ENCODE measurements at places on chromosomes 1 and 21. TPM values are rescaled to one million over a fixed set of nuclear protein-coding genes. Genes with fewer than 3 reads are reported as not detected.
A peak's percentile ranks its signal among the peaks of the same experiment; 100 is the strongest.

GRCh38 chr1:5001466-5001865 is 347.1 kb downstream of the AJAP1 start:
- no peak overlapping the region for H3K27ac ChIP-seq
- H3K36me3 ChIP-seq: no peaks in the 10 kb centered on the region
- H3K27me3 ChIP-seq: no peaks in the 10 kb centered on the region

The SYNC gene
- 10.6 TPM for total RNA-seq

GRCh38 chr1:85606414-85606800 is 25.8 kb downstream of the CCN1 start:
- H3K4me1 ChIP-seq: peaks cover 4% of the 10 kb centered on the region
- H3K36me3 ChIP-seq: no peaks in the 10 kb centered on the region
- no peak overlapping the region for H3K4me3 ChIP-seq
- no peak overlapping the region for H3K27ac ChIP-seq
- DNase-seq: no peak
- no peaks in the 10 kb centered on the region for H3K27me3 ChIP-seq

The LCE1B gene
- total RNA-seq: not detected

GRCh38 chr1:93501399-93501798 is 53.5 kb downstream of the FNBP1L start:
- H3K27ac ChIP-seq: no peak overlapping the region
- H3K4me3 ChIP-seq: no peak overlapping the region
- H3K27me3 ChIP-seq: no peaks in the 10 kb centered on the region
- no peak for DNase-seq
- H3K36me3 ChIP-seq: no peaks in the 10 kb centered on the region
- peaks cover 5% of the 10 kb centered on the region for H3K4me1 ChIP-seq

The AMY2B gene
- total RNA-seq: 8.5 TPM

The SELP gene
- 2.6 TPM for total RNA-seq

DNA sequence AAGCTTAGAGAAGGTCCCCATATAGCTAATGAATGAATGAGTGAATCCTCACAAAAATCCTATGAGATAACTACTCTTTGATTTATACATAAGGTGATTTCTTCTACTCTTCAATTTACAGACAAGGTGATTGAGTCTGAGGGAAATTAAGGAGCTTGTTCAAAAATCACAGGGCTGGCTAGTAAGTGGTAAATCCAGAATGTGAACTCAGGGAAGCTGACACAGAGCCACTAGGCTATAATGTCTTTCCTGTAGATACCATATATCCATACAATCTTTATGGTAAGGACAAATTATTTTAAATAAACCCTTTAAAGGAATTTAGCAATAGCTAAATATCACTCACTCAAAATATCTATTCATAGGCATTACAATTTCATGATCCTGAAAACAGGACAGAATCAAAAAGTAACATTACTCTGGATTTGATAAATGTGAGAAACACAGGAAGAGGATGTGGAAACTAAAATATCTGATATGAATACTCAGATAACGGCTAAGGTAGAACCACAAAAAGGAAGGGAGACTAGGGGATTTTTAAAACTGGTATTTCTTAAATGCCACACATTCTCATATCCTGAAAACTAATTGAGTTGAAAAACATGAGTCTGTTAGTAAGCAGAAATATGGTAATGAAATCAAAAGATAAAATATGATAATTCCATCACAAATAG is 108.2 kb downstream of the NBPF12 start:
- no peak for DNase-seq
- no peak overlapping the region for H3K27ac ChIP-seq
- H3K36me3 ChIP-seq: no peaks in the 10 kb centered on the region
- H3K4me1 ChIP-seq: no peaks in the 10 kb centered on the region
- no peaks in the 10 kb centered on the region for H3K27me3 ChIP-seq
- H3K4me3 ChIP-seq: no peak overlapping the region

- peak overlapping the region; percentile 32 for H3K27ac ChIP-seq
- H3K4me1 ChIP-seq: no peaks in the 10 kb centered on the region
- no peak overlapping the region for H3K4me3 ChIP-seq
- no peaks in the 10 kb centered on the region for H3K27me3 ChIP-seq
- no peaks in the 10 kb centered on the region for H3K36me3 ChIP-seq
Measured at GRCh38 chr1:183604038-183604808, 14.0 kb upstream of the NCF2 start.

The NR1I3 gene
- not detected for total RNA-seq

DNA sequence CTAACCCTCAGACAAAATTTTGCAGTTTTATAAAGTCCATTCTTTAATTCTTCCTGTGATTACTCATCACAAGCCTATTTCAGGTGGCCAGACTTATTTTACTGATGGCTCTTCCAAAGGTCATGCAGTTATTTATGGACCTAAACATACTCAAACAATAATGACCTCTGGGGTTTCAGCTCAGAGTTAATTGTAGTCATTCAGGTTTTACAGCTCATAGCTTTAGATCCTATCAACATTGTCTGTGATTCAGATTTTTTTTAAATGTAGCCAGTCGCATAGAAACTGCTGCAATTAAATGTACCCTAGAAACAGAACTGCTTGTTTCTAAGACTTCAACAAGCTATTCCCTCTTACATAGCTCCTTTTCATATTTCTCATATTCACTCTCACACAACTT is 270.8 kb downstream of the COL11A1 start:
- H3K36me3 ChIP-seq: no peaks in the 10 kb centered on the region
- no peak for DNase-seq
- no peaks in the 10 kb centered on the region for H3K27me3 ChIP-seq

DNA sequence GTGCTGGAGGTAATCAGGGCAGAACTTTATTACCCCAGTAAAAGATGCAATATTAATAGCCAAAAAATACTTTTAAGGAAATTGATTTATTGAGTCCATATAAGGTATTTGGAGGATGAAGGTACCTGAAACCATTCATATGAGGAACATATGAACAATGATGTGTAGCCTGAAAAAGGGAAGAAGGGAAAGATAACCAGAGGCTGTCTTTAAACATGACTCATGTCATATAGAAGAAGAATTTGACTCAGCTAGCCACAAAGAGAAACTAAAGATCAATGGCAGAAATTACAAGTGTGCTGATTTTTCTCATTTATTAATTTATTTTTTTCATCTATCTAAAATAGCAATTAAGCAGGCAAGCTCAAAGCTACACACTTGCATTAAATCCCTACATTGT is 136.2 kb upstream of the DUSP10 start:
- H3K27ac ChIP-seq: no peak overlapping the region
- no peaks in the 10 kb centered on the region for H3K4me1 ChIP-seq
- no peaks in the 10 kb centered on the region for H3K27me3 ChIP-seq
- no peak overlapping the region for H3K4me3 ChIP-seq

DNA sequence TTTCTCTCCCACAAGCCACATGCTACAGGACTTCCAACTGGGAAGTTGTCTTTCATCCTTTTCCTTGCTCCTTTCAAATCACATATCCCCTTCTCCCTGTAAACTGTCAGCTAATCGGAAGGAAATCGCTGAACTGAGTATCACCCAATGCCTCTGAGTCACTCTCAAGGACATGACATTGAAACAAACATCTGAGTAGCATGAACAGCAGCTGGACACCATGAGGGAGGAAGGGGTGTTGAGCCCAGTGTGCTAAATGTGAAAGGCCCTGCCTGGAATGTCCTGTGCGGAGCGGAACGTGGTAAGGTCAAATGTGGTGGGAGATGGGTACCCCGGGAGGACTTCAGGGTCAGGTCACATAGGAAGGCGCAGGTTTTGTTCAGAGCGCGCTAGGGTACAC is at the start of gene OR2AJ1:
Gene OR2AJ1, plus strand, starts transcription at position 22 of the 400 bp plus-strand sequence. CDS start 8,880 bp downstream, outside the sequence.
- H3K27ac ChIP-seq: no peak within 1 kb of the TSS
- H3K27me3 ChIP-seq: no peaks in the 10 kb centered on the region
- no peak for DNase-seq
- no peak within 1 kb of the TSS for H3K4me3 ChIP-seq
- no peaks in the 10 kb centered on the region for H3K36me3 ChIP-seq

The NUF2 gene
- total RNA-seq: 6.8 TPM

DNA sequence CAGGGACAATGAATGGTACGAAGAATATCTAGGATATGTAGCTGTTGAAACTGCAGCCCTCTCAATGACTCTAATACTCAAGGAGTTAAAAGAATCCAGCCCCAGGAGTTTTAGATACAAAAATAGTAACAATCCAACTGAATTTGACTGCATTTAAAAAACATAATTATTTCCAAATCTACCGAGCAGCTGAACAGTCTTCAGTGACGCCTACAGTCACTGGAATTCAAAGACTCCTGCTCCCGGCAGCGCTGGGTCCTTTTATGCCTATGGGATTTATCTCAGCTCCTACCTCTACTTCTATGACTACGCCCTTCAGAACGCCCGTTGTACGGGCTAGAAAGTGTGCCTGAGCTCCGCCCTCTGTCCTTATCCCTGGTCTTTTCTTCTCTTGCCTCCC is 55.7 kb downstream of the WARS2 start:
- H3K4me1 ChIP-seq: no peaks in the 10 kb centered on the region
- H3K36me3 ChIP-seq: no peaks in the 10 kb centered on the region

DNA sequence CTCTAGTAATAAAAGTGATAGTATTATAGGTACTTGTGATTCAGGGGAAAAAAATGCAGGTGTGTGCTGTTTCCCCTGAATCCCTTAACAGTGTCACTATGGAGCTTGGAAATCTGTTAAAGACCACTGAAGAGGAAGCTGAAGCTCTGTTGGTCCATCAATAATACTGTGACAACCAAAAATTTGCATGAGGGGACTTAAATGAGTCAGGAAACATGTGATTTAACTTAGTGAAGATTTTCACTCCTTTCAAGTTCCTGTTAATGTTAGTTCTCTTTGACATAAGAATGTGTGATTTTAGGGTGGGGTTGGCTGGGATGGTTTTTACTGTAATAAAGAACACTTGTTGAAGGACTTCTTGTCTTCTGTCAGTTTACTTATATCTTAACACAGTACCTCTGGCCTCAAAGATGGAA is 32.0 kb downstream of the VANGL2 start:
- no peaks in the 10 kb centered on the region for H3K36me3 ChIP-seq
- no peak overlapping the region for H3K4me3 ChIP-seq
- DNase-seq: no peak
- H3K27ac ChIP-seq: no peak overlapping the region

GRCh38 chr1:157133426-157133825 is 4.8 kb downstream of the ETV3 start:
- no peak for DNase-seq
- H3K4me3 ChIP-seq: no peak overlapping the region
- H3K4me1 ChIP-seq: peaks cover 7% of the 10 kb centered on the region
- H3K27me3 ChIP-seq: no peaks in the 10 kb centered on the region
- H3K27ac ChIP-seq: no peak overlapping the region

The ERICH3 gene
- not detected for total RNA-seq

GRCh38 chr1:153475282-153475681 is 14.8 kb upstream of the S100A7 start:
- H3K27ac ChIP-seq: no peak overlapping the region
- no peaks in the 10 kb centered on the region for H3K27me3 ChIP-seq
- H3K4me3 ChIP-seq: no peak overlapping the region
- DNase-seq: no peak

DNA sequence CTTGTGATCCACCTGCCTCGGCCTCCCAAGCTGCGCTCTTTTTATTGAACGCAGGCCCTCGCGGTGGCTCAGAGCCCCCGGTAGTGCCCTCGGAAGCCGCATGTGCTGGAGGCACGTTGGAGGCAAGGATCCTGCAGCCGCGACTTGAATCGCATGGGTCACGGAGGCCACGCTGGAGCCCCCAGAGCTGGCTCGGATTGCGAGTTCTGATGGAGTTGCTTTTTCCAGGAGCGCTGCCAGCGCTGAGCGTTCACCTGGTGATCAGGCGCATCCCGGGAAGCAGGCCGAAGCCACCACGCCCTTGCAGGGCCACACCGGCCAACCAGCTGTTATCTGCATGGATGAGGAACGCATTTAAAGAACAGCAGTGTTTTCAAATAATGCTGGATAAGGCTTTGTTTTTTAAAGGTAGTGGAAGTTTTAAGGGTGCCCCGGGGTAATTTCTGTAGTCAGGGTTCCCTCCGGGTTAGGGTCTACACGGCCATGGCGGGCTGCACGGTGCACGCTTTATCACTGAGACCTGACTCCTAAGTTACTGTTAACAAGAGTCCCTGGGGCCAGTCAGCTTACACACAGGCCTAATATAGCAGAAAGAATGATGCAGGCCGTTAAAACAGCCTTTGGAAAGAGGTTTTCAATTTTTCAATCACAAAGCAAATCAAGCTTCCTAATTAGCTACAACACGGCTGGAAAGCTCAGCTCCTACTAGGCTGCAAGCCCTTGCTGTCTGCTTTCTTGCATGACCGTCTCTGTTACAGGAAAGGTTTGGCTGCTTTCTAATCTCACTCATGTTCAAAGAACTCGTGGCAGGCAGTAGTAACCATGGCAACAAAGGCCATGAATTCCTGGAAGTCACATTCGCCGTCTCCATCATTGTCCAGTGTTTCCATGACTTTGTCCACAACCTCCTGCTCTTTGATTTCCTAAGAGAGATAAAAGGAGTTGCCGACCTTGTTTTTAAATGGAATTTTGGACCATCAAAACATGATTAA is 6.0 kb downstream of the S100B start:
- H3K4me1 ChIP-seq: no peaks in the 10 kb centered on the region
- no peak for DNase-seq
- H3K27me3 ChIP-seq: no peaks in the 10 kb centered on the region
- no peaks in the 10 kb centered on the region for H3K36me3 ChIP-seq

DNA sequence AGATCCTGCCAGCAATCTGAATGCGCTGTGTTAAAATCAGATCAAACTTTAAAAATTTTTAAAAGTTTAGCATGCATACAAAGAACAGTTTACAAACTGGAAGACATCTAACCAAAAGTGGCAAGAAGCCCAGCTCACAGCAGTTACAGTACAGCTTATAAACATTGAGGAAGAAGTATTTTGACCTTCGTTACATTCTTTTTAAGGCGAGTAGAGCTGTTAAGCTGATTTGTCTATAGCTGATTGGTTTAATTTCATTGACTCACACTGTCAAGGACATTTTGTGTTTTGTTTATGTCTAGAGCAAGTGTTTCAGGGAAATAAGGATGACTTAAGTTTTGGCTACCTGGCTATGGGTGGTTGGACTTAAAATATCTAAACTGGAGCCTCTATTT is 3.0 kb upstream of the PGM1 start:
- H3K4me3 ChIP-seq: no peak overlapping the region
- no peaks in the 10 kb centered on the region for H3K4me1 ChIP-seq
- no peaks in the 10 kb centered on the region for H3K27me3 ChIP-seq
- DNase-seq: no peak

The BEND5 gene
- 0.57 TPM for total RNA-seq

DNA sequence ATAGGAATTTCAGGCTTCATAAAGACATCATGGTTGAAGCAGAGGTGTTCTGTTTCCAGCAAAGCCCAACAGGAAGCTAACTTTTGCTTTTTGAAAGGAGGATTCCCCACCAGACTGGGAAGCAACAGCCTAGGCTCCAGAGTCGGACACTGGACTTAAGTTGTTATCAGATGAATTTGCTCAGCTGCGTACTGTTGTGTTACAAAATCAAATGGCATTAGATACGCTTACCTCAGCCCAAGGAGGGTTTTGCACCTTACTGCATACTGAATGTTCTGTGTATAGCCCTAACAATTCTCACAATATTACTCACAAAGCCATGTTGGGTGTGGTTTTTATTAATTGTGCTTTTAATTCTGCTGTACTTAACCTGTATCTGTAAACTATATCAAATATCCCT is 547 bp upstream of the CHIA start:
- H3K4me1 ChIP-seq: no peaks in the 10 kb centered on the region
- DNase-seq: no peak
- H3K27ac ChIP-seq: no peak overlapping the region
- H3K36me3 ChIP-seq: no peaks in the 10 kb centered on the region
- no peaks in the 10 kb centered on the region for H3K27me3 ChIP-seq

Data from colonic mucosa (tissue), 4 donors.